Neuronal stem cell (in vitro differentiated cells): ENCODE measurements at places on chromosomes 11 and 22.

DNA sequence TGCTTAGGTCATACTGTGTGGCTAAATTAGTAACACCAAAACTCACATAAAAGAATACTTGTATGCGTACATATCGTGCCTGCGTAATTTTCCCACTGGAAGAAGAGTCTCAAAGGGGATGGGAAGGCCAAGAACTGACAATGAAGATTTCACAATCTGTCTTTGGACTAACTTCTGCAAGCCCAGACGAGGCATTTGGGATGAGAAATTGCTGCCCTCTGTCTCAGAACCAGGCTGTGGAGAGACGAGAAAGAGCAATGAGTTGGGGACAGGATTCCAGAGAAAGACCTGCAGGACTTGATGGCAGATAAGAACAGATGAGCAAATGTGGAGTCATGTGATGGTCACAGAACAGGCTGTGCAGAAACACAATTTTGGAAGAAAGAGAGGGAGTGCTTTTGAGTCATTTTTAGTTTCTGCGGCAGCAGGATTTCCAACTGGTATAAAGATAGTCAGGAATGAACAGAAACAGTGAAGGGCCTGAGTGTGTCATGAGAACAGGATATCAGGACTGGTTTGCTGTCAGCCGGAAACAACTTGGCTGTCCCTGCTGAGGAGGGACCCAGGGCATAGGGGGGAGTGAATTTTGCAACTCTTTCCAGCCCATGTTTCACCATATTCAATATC, 82.7 kb upstream of the CTSC start:
- DNase-seq, result no peak

DNA sequence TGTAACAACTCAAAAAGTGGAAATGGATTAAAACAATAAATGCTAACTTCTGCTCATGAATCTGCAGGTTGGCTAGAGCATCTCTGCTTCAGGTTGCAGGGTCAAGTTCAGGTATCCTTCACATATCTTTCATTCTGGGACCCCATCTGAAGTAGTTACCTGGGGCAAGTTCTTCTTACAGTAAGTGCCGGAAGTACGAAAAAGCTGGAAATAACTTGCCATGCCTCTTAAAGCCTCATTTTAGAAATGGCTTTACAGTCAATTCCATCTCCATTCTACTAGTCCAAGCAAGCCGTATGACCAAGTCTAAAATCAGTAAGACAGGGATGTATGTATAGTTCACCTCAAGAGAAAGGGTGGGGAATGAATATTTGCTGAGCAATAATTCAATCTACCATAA, 93.7 kb downstream of the FCHSD2 start:
- DNase-seq, result no peak

DNA sequence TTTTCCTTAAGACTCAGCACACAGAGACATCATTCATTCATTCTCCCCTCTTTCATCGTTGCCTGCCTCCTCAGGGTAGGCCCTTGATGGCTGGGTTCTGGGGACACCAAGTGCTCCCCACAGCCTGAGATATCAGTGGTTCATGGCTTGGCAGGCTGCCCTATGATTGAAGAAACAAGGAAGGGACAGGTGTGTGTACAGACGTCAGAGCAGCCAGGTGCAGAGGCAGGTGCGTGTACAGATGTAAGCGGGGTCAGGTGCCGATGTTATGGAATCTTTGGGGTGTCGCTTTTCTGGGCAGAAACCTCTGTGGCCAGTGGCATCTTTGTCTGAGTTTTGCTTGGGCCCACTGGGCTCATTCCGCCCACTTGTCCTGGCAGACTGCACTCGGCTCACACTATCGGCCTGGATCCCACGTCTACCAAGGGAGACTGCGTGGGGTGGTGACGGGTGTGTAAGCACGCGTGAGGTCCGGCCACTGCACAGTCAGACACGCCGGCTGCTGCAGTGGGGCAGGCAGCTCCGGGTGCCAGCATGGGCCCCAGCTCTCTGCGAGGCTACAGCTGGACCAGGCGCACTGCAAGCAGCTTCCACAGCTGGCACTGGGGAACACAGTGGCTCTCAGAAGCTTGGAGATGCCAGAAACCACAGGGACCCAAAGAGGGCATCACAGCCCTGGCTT, 20.9 kb upstream of the KIAA0930 start:
- no peak for DNase-seq

DNA sequence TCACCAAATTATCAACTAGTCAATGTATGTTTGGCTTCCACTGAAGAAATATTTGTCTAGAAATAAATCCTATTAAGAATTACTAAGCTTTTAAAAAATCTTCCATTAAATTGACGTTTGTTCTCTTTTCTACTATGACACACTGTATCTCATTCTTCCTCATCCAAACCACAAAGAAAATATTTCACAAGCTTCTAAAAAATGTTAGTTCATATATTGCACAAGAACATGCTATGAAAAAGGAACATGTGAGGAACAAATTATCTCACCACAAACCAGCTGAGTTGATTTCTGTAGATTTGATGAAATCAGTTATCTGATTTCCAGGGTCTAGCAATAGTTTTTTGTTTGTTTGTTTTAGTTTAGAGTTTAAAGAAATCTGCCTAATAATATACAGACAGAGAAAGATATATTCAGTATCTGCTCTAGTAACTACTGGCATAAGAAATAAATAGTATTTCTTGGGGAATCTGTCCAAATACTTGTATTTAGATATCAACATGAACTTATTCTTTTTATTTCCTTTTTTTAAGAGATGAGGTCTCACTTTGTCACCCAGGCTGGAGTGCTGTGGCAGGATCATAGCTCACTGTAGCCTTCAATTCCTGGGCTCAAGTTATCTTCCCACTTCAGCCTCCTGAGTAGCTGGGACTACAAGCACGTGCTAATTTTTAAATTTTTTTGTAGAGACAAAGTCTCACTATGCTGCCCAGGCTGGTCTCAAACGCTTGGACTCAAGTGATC, 161.7 kb downstream of the ATG16L2 start:
- no peak for DNase-seq

DNA sequence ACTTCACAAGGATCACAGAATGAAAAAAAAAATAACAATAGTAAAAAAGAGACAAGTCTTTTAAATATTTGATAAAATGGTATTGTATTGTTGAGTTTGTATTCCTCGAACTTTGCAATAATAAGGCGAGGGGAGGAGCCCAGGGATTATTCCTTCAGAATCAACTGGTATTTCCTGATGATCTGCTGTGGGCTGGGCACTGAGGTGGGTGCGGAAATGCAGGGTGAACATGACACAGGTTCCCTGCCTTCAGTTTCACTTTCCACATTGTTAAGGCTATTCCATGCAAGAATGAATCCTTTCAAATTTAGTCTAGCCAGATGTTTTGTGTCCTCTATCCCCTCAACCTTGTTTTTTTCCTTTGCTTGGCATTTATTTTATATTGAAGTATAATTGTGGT, 2.1 kb upstream of the EIF3M start:
- DNase-seq, result no peak

- no peak for DNase-seq
Observed at GRCh38 chr11:83871054-83871453, 584.9 kb upstream of the CCDC90B start.

- no peak for DNase-seq
Observed at GRCh38 chr11:132334769-132335280, 964.4 kb downstream of the NTM start.

GRCh38 chr11:44743959-44744557, 17.3 kb downstream of the TSPAN18 start:
- no peak for DNase-seq

- DNase-seq, result no peak
Observed at GRCh38 chr11:75578977-75579376, 16.9 kb downstream of the SERPINH1 start.

DNA sequence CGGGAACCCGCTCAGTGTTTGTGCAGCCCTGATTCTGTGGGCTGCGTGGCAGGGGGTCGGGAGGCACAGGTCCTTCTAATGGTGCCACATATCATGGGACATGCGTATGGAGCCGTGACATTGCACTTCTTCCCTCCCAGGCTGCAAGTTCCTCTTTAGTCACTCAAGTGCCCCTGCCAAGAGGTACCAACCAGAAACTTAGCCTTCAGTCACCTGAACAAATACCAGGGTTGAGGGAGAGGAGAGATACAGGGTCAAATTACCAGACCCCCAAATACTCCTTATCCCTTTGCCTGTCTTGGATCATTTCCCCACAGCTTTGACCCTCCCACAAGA, 209.1 kb downstream of the BUD13 start:
- DNase-seq, result no peak

GRCh38 chr22:44340271-44341239, 27.8 kb upstream of the SHISAL1 start:
- DNase-seq, result no peak

- DNase-seq, result no peak
Observed at GRCh38 chr11:44774731-44775130, 48.0 kb downstream of the TSPAN18 start.

- DNase-seq, result no peak
Observed at GRCh38 chr11:88158081-88158480, 17.2 kb downstream of the RAB38 start.

DNA sequence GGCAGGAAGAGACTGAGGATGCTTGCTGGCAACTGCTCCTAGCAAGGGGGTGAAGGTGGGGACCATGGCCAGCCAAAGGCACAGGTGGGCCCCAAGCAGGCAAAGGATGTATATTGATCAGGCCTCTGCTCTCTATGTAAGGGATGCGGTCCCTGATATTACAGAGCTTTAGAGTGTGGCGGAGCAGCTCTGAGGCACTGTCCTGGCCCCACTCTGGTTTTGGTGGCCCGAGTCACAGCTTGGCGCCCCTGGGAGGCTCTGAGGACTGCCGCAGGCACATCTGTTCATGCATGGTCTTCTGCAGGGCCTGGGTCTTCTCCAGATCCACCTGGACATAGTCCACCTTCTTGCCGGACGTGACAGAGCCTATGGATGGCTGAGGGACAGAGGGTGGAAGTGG, 45.5 kb downstream of the GAB4 start:
- no peak for DNase-seq

- no peak for DNase-seq
Observed at GRCh38 chr11:18277565-18278271, 11.7 kb downstream of the SAA1 start.
